ENCODE measurements at places on chromosomes 2 and 18.

- DNase-seq, result no peak
Measured at GRCh38 chr18:3872641-3873040, 422.7 kb downstream of the TGIF1 start.

GRCh38 chr18:13440277-13441248 lies 222.0 kb downstream of the LDLRAD4 start:
- no peak for DNase-seq

DNA sequence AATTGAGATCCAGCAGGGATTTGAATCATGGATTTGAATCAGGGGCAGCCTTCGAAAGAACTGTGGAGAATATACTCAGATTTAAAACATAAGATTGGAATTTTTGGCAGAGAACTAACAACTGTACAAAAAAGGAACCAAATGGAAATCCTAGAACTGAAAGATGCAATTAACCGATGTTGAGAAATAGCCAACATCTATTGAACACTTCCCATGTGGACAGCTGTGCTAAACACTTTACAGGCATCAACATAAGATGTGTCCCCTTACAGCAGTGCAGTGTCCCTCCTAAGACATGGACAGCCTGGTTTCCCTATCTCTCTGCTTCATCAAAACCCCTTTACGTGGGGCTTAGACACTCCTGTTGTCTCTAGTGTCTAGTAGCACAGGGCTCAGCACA lies 3.7 kb upstream of the IL1RN start:
- no peak for DNase-seq

DNA sequence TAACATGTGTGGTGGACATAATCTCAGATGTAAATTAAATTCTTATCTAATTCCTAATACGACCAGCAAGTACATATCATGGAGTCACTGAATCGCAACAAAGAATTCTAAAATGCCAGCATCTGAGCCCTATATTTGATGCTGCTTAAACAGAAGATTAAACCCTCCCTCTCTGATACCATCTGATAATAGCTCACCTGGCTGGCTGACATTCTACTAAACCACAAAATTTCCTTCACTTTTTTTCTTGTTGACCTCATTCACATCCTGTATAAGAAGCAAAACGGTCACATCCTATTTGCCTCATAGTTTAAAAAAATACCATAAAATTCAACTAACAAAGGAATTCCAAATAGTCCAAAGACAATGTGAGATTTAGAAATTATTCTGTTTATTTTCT lies 371.6 kb upstream of the SLC8A1 start:
- no peak for DNase-seq

DNA sequence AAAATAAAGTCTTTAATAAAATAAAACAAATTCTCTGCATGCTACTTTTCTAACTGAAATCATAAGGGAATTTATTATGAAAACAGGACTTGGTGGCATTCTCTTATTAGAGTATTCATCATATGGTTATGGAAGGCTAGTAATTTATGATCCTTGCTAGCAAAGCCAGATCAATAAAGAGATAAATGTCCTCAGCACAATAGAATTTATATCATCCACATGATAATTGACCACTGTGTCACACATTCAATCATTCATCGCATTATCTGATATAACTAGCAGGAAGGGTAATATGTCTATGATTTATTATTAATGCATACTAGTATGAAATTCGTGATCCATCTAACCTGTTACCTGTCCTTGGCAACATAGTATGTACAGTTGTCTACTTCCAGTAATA lies 175.8 kb downstream of the MYO3B start:
- no peak for DNase-seq

DNA sequence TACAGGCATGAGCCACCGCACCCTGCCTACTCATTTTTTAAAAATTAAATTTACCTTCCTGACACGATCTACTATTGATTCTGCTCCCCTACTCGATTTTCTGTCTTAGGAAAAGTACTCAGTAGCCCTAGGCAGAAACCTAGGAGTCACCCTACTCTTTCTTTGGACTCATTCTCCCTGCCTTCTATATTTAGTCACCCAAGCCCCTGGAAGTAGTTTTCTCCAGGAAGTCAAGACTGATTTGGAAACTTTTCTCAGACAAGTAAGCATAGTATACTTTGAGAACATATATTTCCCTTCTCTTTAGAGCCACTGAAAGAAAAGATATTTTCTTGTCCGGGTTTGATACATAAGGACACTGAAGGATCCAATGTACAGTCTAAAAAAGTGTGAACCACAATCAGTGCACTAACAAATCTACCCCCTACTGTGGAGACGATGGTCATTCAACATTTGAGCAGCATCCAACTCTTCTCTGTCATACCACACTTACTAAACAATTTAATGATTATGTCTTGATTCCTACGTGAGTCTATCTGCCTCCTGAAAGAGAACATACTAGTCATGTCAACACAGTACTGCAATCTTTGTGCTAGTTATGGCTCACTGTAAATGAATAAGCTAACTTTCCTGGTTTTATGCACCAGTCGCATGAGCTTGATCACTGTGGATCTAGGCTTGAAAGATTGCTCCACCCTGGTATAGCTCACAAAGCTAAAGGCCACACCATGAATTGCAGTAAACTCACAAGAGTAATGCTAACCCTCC lies 19.8 kb downstream of the YWHAQ start:
- no peak for DNase-seq

DNA sequence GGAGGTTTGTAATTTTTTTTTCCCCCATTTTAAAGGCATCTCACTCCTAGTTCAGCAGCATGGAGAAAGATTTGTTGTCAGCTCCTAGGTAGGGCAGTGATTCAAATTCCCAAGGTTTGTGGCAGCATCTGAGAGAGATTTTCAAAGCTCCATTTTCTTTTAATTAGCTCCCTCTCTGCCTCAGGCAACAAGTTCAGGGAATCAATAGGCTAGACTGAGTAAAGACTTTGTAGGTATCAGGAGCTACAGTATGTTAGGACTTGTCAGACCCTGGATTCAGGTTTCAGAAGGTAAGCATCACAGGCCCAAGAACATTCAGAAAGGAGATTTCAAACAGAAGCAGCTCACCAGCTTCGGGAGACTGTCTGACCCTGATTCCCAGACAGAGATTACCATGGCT lies 273.3 kb upstream of the ERBB4 start:
- no peak for DNase-seq

DNA sequence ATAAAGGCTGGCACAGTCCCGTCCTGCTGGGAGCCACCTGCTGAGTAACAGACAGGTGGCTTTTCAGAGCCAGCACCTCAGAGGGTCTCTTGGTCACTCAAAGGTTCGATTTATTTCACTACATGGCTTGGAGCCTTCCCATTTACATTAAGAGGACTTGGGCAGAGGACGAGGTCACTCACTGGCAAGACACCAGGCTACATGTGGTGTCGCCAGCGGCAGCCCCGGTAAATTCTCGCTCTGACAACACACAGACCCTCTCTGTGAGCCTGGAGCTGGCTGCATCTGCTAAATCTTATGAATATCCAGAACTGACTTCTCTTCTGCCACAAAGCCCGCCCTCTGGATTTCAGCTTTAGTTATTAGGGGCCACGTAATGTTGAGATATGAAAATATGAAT lies 254.7 kb downstream of the VAPA start:
- no peak for DNase-seq

DNA sequence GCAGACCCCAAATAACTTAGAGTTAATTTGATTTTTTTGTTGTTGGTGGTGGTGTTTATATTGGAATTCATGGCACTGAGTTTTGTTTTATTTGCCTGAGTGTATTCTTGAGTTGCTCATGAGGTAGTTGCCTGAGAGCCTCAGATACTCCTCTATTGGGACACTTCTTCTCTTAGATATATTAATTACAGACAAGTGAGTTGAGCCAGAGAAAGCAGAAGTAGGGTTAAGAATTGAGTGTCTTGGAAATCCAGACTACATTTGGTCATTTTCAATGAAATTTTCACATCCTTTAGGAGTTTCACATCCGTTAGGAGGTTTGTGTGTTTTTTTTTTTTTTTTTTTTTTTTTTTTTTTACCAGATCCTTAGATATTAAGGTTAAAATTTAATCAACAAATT lies 29.0 kb downstream of the FMNL2 start:
- no peak for DNase-seq

DNA sequence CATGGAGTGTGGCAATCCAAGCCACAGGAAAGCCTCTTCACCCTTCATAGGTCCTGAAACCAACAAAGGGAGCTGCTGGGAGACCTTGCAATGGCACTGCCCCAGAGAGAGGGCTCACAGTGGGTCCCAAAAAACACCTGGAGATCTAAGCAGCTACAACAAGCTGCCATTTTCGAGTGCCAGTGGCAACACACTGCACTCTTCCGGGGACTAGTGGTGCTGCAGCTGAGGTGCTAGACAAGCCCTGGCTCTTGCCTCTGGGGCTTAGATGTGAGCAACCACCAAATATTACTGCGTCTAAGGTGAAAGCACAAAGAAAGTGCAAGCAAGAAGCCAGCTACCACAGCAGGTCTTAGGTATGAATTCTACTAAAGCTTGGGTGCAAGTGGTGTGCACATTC lies 192.9 kb downstream of the NOL4 start:
- no peak for DNase-seq

DNA sequence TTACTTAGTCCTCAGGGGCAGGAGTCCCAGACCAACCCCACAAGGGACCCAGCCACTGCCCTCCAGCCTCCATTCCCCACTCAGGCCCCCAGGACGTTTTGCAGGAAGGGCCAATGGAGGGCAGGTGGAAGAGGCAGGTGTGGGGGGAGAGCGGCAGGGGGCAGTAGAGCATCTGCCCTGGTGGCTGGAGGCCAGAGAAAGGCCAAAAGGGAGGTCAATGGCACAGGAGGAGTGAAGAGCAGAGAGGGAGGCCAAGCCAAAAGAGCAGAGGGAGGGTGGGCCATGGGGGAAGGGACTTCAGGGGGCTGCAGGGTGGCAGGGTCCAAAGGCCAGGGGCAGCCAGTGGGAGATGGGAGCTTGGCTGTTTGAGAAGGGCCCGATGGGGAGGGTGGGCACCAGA lies 17.3 kb upstream of the GPR55 start:
- no peak for DNase-seq

DNA sequence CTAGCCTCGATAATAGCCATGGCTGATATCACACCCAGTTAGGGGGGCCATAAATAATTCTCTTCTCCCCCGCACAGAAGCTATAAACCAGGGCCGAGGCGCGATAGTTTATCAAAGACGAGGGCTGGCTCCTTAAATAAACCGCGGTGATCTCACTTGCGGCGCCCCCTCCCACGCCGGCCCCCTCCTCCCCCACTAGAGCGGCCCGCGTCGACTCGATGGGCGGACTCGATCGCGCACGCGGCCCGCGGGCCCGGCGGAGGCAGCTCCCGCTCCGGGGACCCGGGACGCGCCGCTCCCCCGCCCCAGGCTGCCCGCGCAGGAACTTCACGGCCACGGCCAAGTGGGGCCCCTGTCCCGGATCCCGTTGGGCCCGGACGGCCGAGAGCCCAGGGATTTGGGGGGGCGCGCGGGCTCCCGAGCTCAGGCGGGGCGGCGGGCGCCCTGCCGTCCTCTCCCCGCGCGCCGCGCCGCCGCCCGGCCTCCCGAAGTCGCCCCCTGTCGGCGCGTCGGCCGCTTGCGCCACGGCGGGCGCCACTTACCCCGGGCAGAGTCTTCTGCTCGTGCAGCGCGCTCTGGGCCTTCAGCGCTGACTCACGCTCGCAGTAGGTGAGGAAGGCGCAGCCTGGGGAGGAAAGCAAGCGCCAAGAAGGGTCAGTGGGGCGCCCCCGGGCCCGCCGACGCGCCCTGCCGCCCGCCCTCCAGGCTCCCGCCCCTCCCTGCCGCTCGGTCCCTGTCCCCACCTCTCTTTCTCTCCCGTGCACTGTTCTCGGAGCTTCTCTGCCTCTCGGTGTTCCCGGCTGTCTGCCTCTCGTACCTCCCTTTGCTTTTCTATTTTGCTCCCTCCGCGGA lies 80.4 kb downstream of the CELF4 start:
- DNase-seq, result no peak

GRCh38 chr2:156505696-156506095 lies 69.5 kb downstream of the GPD2 start:
- DNase-seq, result no peak

DNA sequence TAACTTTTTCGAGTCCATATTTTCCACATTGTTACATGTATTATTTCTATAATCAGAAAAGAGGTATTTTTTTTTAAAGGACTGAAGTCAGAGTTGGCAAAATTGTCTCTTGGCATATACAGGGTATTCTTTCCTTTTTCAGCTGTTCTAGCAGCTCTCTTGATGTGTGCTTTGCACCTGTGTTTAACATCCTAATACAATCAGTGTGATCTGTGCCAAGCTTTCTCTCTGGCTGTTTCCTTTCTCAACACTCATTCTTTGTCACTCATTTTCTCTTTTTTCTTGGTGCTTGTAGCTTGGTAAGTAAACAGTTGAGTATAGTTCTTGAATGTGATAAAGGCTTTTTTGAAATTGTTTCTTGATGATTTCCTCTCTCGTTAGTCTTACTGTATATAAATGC lies 9.2 kb downstream of the RNMT start:
- no peak for DNase-seq

DNA sequence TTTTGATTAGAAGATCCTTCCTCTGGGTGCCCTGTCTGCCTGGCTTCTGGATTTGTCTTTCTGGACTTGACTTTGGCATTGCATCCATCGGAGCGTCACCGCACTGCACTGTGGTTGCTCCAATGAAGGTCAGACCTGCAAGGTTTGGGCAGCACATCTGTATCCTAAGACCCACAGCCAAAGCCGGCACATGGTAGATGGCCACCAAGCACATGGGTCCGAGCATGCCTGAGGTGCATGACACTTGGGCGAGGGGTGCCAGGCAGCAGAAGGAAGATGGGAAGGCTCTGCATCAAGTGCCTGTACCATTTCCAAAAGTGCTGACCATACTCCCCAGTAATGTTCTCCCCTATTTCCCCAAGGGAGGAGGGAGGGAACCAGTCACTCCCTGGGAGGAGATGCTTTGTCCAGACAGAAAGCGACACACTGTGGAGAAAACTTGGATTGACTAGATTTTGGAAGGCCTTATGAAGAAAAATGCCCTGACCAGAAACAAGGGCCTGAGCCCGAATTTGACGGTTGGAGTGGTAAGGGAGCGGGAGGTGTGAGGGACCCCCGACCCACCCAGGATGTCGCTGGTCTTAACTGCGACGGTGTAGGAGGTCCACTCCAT lies 149.9 kb downstream of the LOXHD1 start:
- DNase-seq, result no peak

- DNase-seq, result no peak
Measured at GRCh38 chr18:23068570-23069310, 66.5 kb upstream of the CABLES1 start.

- peak; percentile 58 for DNase-seq
Measured at GRCh38 chr18:48333563-48333962, 75.6 kb downstream of the ZBTB7C start.

GRCh38 chr2:105143467-105144151 lies 97.9 kb upstream of the GPR45 start:
- no peak for DNase-seq

Data from NCI-H2029 treated with DMSO at 0.1 percent for 48 hours (cell line).